ENCODE measurements at places on chromosomes 2 and 18.

GRCh38 chr2:133417415-133417814 is 150.8 kb downstream of the NCKAP5 start:
- DNase-seq, result no peak

- DNase-seq, result no peak
Measured at GRCh38 chr2:207226243-207226642, 60.5 kb upstream of the KLF7 start.

DNA sequence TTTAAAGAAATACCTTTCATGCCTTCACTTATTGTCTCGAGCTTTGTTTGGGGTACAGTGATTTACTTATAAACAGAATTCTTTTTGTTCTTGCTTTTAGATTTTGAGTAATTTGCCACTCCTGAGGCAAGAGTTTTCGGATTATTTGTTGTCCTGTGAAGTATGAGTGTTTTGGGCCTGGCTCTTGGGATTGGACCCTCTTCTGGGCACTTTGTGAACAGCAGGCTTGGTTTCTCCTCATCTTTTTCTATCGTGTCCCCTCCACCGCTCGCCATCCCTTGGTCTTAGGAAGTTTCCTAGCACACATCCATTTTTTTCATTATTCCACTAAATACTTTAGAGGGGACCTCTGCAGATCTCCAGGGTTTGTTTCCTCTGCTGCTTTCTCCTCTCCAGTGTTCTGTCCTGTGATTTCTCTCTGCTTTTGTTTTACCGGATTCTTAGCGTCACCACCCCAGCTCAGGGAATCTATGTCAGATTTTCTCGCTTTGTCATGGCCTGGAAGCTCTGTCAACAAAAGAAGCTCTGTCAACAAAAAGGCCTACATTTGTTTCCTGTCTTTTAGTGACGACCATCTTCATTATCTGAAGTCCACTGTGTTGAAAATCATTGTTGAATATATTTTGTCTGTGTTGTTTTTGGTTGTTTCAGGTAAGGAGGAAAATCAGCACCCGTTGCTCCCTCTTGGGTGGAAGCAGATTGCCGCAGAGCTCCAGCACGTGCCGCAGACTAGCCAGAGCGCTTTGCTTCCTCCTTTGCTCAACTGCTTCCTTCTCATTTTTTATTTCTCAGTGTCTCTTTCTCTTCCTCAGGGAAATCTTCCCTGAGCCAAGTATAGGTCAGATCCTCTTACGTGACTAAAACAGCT is 27.8 kb downstream of the ANKRD62 start:
- no peak for DNase-seq

DNA sequence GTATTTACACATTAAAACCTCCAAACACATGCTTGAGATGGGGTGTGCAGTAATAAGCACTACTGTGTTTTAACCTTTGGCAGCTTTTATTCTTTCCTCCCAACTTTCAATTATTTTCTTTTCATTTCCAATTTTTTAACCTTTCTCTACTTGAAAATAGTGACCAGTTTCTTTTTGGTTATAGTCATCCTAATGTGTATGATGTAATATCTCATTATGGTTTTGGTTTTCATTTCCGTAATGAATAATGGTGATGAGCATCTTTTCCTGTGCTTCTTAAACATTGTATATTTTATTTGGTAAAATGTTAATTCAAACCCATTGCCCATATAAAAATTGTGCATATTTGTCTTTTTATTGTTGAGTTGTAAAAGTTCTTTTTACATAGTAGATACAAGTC is 103.5 kb downstream of the BMPR2 start:
- DNase-seq, result no peak

DNA sequence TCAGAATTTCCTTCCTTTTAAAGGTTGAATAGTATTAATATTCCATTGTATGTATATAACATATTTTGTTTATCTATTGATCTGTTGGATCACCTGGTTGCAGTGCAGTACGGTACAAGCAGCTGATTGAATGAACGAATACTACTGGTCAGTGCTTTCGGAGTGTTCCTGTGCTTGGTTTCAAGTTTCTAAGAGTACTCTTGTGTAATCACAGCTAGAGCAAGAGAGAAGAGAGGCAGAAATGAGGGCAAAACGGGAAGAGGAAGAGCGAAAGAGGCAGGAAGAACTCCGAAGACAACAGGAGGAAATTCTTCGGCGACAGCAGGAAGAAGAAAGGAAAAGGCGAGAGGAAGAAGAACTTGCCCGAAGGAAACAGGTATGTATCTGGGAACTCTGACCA is 40.3 kb upstream of the KCNJ13 start:
- DNase-seq, result no peak

DNA sequence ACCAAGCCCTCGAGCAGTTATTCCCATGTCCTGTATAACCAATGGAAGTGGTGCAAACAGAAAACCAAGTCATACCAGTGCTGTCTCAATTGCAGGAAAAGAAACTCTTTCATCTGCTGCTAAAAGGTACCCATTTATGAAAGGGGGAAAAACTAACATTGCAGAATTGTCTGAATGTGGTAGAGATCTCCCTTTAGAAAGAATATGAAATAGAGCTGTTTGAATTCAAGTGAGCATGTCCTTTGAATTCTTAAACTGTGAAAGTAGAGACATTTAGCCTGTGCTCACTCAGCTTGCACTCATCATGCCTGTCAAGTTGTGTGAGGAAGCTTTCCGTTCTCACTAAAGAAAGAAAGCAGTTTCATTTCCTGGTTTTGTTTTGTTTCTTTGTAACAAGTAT is 87.4 kb downstream of the EML4 start:
- peak; percentile 68 for DNase-seq

GRCh38 chr2:144165599-144166250 is 354.2 kb downstream of the ZEB2 start:
- no peak for DNase-seq

GRCh38 chr18:10419420-10420103 is 34.9 kb upstream of the APCDD1 start:
- DNase-seq, result no peak

GRCh38 chr2:235609746-235610145 is 115.9 kb downstream of the AGAP1 start:
- no peak for DNase-seq

DNA sequence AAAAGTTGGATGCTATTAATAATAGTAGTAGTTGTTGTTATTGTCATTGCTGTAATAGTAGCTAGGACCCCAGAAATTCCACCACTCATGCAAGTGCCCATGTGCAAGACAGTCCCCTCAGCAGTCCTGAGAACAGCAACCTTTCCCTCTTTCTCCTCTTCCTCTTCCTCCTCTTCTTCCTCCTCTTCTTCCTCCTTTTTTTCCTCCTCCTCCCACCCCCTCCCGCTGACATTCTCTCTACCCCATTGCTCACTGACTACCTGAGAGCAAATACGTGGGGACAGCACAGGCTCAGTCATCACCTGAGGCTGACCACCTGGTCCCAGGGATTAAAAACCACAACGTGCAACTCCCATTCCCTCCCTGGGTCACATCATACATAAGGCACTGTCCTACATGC is 41.8 kb downstream of the SMAD7 start:
- no peak for DNase-seq

DNA sequence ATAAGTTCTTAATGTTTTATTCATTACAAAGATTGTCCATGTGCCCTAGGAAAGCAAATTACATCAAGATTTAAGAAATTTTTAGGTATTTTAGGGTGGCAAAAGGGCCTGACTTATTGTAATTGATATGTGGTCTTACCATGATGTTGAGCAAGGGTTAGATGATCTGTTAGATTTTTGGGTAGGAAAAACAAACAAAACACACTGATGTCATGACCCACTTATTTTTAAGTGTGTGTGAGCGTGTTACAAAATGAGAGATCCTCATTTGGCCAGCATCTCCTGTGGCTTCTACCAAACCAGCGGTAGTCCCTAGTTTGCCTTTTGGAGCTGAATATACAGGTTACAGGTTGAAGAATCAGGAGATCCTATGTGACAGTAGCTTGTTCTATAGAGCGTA is 89.8 kb upstream of the ITGB6 start:
- no peak for DNase-seq

DNA sequence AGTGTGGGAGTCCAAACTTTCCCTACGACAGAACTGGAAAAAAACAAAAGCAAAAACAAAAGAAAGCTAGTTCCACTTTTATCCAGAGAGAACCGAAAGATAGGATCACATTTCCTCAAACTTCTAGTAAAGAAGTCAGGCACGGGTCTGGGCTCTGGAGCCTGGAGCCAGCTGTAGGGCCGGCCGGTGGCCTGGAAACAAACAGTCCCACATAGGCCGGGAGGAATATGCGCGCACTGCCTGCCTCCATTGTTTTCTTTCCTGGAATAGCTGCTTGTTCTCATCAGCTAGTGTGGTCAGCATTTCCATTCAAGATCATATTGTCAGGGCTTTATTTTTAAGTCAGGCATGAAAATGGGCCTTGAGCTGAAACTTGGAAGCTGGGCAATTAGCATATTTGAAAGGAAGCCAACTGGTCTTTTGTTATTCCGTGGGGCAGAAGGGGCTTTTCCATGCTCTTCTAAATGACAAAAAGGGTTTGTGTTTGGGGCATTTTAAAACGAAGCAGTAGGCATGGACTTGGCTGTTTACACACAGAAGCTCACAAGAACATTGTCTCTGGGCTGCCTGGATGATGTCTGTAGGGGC is 58.7 kb upstream of the RFX8 start:
- no peak for DNase-seq

GRCh38 chr2:136538489-136538888 is 226.9 kb upstream of the THSD7B start:
- no peak for DNase-seq

DNA sequence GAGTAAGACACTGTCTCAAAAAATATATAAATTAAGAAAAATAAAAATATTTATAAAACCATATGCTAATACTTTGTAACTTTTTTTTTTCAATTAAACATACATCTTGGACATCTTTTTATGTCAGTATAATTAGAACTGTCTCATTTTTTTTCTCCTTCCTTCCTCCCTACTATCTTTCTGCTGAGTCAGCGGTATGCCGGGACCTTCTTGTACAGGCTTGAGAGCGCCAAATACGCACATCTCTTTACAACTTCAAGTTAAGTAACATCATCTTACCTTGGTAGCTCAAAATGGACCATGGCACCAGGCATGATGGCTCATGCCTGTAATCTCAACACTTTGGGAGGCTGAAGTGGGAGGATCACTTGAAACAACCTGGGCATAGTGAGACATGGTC is 153.4 kb downstream of the FAM161A start:
- DNase-seq, result no peak

GRCh38 chr18:62201870-62202269 is 14.8 kb downstream of the RELCH start:
- no peak for DNase-seq

- DNase-seq, result no peak
Measured at GRCh38 chr2:230042195-230042594, 26.5 kb downstream of the SLC16A14 start.

GRCh38 chr2:146916914-146917313 is 927.9 kb upstream of the ACVR2A start:
- no peak for DNase-seq

- DNase-seq, result no peak
Measured at GRCh38 chr2:127622561-127623387, 23.2 kb upstream of the GPR17 start.

DNA sequence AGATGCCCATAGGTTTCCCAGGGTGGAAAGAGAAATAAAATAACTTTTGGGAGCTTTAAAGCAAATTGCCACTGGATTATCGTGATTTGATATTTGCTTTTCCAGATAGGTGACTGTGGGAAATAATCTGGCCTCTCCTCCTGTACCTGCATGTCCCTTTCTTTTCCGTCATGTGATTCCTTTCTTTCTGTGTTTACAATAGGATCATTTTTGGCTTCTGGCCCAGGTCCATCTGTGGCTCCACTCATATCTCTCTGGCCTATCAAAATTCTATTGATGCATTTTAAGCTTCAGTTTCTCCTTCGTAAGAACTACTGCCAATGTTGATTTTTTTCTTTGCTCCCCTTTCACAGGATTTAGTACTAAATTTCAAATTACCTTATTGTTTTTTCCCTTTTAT is 153.6 kb downstream of the CCDC85A start:
- DNase-seq, result no peak

DNA sequence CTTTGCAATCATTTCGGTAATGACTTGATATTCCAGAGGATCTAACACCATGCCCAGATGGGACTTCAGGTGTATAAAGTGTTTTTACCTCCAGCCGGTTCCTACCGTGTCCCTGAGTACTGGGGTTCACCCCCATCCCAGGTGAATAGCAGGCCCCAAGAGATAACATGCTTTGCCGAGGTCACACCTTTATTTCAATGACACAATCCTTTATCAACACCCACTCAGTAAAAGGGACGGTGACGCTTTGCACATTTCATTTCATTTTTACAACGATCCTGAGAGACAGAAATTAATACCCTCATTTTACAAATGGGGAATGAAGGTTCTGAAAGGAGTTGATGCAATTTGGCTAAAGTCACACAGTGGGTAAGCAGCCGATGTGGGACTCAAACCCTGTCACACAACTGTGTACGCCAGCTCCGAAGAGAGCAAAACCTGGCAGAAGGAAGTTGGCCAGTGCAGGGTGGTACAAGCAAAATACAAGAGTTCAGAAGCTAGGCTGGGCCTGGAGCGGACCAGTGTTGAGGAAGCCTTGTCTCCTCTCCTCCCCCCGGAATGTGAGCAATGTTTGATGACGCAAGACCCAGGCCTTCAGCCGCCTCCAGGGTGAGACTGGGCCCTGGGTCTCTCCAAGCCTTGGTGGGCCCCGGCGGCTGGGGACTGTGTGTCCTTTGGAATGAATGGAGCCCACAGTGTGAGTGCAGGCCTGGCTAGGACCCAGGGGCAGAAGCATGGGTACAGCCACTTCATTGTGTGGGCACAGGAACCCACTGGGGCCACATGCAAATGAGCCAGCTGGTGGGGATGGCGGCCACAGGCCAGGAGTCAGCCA is 139.6 kb upstream of the MYCN start:
- no peak for DNase-seq

GRCh38 chr2:65877331-65878010 is 445.1 kb upstream of the SPRED2 start:
- DNase-seq, result no peak

GRCh38 chr2:236367506-236368289 is 103.5 kb upstream of the ASB18 start:
- DNase-seq, result no peak

GRCh38 chr2:25912851-25913695 is 34.8 kb upstream of the ASXL2 start:
- no peak for DNase-seq

- DNase-seq, result no peak
Measured at GRCh38 chr18:62073461-62074281, 113.2 kb downstream of the PIGN start.

DNA sequence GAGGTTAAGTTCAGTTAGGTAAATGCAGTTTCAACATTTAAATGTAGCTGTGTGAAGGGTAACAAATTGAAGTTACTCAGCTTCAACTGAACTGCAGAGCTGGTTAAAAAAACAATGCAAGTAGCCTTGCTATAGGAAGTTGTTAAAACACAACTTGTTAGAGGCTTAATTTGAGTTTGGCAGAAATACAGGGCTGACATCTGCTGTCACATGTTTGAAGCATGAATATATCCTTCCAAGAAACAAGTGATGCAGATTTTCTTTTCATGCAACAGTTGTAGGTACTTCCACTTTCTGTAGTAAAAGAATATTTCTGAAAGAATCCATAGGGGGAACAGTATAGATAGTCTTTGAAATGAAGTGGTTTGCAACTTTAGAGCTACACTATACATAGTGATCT is 208.7 kb upstream of the RASGRP3 start:
- no peak for DNase-seq

GRCh38 chr18:47756364-47757016 is 174.0 kb downstream of the SMAD2 start:
- peak; percentile 65 for DNase-seq

All from GM12865 (cell line).